T-helper 2 cell treated with Interferon-gamma antibody and Interleukin-4, amounts not matched to agents 100 ng/mL and 5 ng/mL, for 36 hours (primary cell): ENCODE measurements at places on chromosomes 16 and 17. TPM values are rescaled to one million over a fixed set of nuclear protein-coding genes. Genes with fewer than 3 reads are reported as not detected.

WNT9B gene
- total RNA-seq = not detected in 2 replicates

ASB16 gene
- 0.75 TPM in 1 of 2 replicates, not detected in the other for total RNA-seq

LRRC46 gene
- total RNA-seq = 0.30 and 0.80 TPM in 2 replicates

NDRG4 gene
- total RNA-seq = 0.25 and 0.66 TPM in 2 replicates

GPRC5B gene
- total RNA-seq = not detected in 2 replicates
